ENCODE measurements at places on chromosomes 6 and 20. TPM values are rescaled to one million over a fixed set of nuclear protein-coding genes. Genes with fewer than 3 reads are reported as not detected.

GHRH gene
- polyA plus RNA-seq = not detected

DNA sequence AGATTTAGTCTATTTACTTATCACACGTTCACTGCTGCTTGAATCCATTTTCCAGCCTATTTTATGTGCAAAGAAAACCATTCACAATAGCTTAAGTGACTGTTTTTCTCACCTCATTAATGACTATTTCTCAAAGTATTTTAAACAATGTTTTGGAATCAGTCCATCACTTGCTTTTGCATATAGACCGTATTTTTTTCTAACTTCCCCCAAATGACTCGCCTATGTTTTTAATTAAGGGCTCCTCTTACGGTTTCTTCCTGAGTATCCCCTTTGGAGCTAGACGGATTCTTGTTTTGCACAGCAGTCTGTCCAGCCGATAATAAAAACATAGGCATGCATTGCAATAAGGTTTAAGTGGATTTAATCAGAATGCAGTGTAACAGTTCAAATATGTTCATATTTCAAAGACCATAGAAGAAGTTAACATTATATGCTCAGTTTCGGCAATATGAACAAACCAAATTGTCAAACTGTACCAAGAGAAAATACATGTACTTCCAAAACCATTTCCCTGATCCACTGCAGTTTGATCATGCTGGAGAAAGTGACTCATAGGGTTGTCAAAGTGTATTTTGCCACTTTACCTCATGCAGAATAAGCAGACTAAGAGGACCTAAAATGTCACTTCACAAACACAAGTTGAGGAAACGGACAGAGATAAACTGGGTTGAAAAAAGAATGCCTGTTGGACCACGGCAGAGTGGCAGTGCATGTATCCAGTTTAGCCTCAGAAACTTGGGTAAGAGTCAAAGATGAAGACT lies 66.4 kb downstream of the HMGN3 start:
- DNase-seq = no peak

CCN6 gene
- 3.9 TPM for polyA plus RNA-seq

GRCh38 chr6:110934381-110934898 lies 24.1 kb upstream of the GTF3C6 start:
- DNase-seq = no peak

LSM14B gene
- 50.3 TPM for polyA plus RNA-seq

- no peak for DNase-seq
Measured at GRCh38 chr6:157335829-157336228, 12.5 kb upstream of the TMEM242 start.

GRCh38 chr20:48789185-48789668 lies 38.6 kb downstream of the PREX1 start:
- no peak for DNase-seq

DNA sequence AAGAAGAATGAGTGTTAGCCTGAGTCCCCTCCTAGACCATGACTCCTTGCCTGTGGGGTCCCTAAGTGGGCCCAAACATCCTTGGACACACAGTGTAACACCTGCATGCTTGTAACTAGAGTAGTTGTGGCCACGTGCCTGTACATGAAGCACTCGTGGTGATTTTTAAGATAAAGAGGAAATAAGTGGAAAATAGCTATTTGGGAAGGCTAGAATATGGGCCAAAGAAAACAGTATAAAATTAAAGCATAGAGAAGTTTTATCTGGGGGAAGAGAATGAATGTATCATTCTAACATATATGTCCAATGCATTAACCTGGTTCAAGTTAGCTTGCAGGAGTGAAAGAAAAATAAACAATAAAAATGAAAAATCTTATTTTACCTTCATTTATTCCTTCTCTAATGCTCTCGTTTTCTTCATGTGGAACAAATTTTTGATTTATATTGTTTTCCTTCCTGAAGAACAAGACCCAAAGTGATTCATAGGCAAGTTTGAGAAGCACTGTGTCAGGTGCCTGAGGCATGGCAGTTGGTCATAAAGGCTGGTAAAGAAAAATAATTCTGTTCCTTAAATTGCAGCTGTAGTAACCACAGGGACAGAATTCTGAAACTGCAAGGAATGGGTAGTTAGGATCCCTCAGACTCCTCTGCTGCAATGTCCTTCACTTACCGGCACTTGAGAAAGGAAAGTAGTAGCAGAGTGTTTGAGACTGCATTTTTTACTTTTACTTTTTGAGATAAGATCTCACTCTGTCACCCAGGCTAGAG lies 8.5 kb upstream of the CST3 start:
- no peak for DNase-seq

DNA sequence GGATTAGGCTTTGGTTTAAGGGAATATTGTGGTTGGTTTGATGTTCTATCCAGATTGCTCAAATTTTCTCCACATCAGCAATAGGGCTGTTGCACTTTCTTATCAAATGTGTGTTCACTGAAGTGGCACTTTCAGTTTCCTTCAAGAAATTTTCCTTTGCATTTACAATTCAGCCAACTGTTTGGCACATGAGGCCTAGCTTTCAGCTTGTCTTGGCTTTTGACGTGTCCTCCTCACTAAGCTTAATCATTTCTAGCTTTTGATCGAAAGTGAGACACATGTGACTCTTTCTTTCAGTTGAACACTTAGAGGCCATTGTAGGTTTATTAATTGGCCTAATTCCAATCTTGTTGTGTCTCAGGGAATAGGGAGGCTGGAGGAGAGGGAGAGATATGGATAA lies 104.8 kb downstream of the FLRT3 start:
- no peak for DNase-seq

- no peak for DNase-seq
Measured at GRCh38 chr6:33252759-33253158, 18.9 kb downstream of the VPS52 start.

- no peak for DNase-seq
Measured at GRCh38 chr20:58482416-58482815, 32.8 kb downstream of the APCDD1L start.

F13A1 gene
- polyA plus RNA-seq = 18.7 TPM

- peak; percentile 30 for DNase-seq
Measured at GRCh38 chr6:20564269-20564668, 30.0 kb downstream of the CDKAL1 start.

GRCh38 chr6:96812077-96812703 lies 25.1 kb downstream of the GPR63 start:
- no peak for DNase-seq

DNA sequence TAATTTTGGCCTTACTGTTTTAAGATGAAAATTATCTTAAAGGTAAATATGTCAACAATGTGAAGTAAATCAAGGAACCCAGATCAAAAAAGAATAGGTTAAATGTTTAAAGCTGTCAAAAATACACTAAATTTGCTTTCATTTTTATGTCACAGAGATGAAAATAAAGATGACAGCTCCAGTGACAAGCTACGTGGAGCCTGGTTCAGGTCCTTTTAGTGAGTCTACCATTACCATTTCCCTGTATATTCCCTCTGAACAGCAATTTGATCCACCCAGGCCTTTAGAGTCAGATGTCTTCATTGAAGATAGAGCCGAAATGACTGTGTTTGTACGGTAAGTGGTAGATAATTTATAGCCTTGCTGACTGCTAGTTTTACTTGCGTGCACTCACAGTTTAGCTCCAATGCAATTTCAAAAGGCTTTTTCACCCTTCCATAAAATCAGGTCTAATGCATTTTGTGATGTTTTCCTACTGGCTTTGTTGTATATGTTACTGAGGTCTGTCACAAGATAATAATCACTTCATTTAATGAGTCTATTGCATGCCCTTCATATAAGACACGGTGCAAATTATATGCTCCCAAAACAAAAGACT lies 1.9 kb downstream of the HEBP2 start:
- DNase-seq = no peak

- DNase-seq = no peak
Measured at GRCh38 chr6:169809386-169809785, 58.0 kb downstream of the ERMARD start.

GRCh38 chr6:157563611-157564284 lies 182.8 kb downstream of the ZDHHC14 start:
- no peak for DNase-seq

- DNase-seq = no peak
Measured at GRCh38 chr6:133207754-133208153, 33.4 kb upstream of the EYA4 start.

DNA sequence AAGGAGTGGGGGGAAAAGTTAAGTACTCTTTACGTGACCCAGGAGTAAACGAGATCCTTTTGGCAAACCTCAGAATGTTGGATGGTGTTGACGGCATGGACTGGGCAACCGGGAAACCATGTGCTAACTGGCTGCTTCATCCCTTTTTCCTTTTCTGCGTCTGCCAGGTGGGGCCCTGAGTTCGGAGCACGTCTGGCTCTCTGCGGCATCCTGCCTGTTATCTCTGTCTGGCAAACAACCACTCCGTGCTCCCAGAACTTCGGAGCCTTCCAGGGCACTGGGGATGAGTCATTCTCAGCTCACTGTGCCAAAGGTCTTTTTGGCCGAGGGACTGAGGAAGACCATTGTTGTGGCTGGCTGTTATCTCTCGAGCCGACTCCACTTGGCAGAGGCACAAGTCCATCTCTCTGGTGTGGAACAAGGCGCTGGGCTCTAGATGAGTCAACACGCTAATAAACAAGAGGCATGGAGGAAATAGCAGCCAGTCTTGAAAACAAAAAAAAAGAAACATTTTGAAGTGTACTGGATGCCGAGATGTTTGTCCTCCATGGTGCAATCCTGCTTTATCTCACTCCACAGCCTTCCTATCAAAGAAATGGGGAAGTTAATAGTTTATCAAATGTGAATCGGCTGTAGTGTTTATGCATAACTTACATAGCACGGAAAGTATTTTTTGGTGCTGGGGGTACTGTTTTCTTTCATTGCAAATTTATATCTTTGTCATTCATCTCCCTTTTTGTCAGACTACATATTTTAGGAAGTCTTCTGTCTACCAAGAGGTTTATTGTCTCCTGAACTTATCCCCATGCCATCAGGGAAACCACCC lies 64.6 kb upstream of the TXNDC5 start:
- DNase-seq = no peak

GRCh38 chr6:90347411-90347851 lies 50.8 kb upstream of the BACH2 start:
- no peak for DNase-seq

- no peak for DNase-seq
Measured at GRCh38 chr6:36116943-36117342, 13.4 kb upstream of the MAPK13 start.

GRCh38 chr6:85405853-85406198 lies 44.1 kb upstream of the NT5E start:
- no peak for DNase-seq

VWA7 gene
- 8.1 TPM for polyA plus RNA-seq

EYA4 gene
- 14.0 TPM for polyA plus RNA-seq

- DNase-seq = no peak
Measured at GRCh38 chr20:41837669-41838224, 219.6 kb upstream of the CHD6 start.
